ENCODE measurements at places on chromosomes 2 and 18.

DNA sequence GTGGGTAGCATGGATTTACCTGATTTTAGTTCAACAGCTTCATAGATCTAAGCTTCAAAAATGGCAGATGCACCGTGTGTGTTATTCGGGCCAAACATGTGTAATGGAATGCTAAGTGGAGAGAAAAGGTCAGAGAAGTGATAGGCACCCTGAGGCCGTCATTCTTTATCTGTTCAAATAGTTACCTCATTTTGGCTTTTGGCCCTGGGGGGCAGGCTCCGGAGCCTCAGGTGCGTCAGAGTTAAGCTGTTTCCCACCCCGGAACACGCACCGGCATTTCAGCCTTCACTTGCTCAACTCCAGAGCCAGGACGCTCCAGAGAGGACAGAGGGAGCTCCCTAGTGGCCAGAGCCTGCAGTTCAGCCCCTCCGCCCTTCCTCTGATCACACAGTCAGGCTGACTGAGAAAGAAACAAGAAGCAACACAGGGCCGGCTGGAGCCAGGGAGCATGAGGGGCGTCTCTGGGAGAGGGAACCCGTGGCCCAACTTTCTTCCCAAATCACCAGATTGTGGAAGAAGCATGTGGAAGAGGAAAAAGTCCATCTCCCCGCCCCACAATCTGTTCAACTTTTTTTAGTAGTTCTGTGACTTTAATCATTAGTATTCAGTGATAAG, 135.2 kb upstream of the EPC2 start:
- DNase-seq: peak; percentile 81

DNA sequence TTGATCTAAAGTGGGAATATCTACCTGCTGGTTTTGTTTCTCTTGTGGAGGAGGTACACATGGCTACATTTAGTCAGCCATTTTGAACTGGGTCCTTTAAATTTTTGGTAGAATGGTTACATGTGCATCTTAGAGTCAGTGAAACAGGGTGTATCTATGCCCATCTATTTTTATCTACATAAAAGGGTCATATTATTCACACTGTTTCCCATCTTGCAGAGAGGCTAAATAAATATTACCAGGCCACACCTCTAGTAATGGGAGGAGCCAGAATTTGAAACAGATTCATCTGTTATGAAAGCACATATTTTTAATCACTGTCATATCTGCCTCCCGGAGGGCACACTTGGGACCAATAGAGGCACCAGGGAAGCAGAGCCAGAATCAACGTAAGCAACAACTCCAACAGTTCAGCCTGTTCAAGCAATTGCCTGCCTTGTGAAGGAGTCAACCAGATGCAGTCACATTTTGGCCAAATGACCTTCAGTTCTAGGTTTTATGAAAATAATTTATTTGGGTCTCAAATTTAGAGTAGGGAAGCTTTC, 376.8 kb downstream of the TSN start:
- no peak for DNase-seq

DNA sequence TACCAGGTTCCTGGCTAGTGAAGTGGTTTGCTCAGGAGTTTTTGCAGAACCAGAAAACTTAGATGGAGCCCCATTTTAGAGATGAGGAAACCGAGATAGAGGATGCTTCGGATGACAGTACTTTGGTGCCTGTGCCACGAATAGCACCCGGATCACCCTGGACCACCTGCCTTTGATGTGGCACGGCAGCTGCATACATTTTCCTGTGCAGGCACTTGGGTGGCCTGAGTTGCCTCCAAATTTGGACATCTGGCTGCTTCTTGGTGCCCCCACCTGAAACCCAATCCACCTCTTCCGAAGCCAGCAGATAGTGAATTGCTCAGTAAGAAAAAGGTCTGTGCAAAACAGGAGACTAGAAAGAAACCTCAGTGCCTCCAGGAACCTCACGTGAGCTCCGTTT, 140.6 kb upstream of the ID2 start:
- no peak for DNase-seq

DNA sequence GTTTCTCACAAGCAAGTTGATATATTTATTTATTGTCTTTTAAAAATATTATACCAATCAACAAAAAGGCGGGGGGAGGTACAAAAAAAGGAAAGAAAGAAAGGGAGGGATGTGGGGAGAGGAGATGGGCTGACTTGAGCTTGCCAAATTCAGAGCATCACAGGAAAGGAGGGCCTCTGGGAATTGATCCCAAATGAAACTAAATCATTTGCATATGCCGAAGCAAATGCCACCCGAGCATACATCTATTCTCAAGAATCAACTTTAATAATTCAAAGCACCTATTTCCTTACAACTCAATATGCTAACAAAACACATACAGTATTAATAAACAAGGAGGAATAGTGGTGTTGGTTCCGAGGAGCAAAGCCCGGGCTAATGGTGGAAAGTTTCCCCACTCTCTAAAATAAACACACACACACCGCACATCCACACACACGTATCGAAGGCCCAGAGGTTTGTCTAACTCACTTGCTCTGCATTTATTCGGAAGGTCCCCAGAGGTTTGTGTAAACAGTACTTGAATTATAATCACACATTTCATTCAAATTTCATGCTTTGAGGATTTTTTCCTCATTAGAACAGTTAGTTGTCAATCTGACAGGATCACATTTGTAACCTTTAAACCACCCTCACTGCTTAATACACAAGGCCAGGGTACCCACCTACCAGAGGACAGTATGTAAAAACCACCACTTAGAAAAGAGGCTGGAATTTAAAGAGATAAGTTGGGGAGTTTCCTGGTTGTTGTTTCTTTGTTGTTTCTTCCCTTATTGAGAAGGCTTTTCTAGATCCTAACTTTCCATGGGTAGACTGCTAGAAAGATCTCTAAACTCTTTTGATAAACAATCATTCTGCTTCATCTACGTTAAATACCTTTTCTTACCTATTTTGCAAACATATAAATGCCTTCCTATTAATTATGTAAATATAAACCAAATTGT, 264.7 kb downstream of the TCF4 start:
- DNase-seq: peak; percentile 9

DNA sequence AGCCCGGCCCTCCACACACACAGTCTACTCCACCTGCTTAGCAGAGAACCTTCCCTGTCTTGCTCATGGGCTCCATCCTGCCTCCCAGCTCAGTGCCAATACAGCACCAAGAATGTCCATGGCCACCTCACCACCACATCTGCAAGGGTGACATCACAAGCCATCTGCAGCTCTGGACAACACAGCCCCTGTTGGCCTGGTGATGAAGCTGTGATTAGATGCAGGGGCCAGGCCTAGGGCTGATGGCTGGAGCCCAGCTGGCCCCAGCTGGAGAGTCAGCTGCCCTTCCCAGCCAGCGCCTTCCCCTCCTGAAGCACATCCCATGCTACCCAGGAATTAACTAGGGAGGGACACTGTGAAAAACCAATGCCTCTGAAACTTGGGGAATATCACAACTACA, 91.1 kb downstream of the TTC32 start:
- no peak for DNase-seq

DNA sequence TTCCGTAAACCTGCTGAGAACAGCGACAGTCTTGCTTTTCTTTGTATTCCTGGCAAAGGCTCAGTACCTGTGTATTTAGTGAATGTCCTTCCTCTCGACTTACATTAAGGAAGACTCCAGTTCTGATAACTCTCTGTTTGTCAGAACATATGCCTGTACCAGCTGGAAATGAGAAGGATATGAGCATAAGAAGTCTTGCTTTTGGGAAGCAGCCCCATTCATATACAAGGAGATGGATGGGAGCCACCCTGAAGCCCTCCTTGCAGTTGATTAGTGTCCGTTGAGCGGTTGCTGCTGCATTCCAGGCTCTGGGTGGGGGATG, 59.8 kb downstream of the SH3BP4 start:
- DNase-seq: no peak

GRCh38 chr18:3193331-3193730, 26.4 kb downstream of the MYOM1 start:
- DNase-seq: no peak

DNA sequence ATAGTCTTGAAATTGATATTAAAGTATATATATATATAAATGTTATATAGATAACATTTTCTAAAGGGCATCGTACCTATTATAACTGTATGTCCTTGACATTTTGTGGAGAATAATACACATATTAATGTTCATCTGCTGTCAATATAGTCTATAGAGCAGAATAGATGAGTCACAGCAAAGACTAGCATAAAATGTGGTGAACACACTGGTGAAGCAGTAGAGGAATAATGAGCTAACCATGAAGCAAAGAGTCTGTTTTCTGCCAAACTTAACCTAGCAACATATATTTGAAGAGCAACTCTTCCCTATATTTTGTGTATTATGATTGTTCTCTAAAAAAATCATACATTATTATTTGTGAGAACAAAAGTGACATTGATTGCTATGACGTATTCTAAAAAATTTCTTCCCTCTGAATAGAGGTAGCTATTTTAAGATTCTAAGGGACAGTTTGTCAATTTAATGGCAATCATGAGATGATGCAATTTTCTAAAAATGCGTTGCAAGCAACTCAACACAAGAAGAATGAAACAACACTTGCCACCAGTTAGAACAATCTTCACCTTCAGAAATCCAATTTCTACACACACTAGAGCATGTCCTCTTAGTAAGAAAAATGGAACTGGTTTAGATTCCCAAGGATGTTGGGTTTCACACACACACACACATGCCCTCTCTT, 22.0 kb downstream of the DOCK10 start:
- DNase-seq: no peak

- no peak for DNase-seq
Observed at GRCh38 chr2:73856214-73856613, 27.5 kb downstream of the STAMBP start.

GRCh38 chr2:58140508-58141072, 94.0 kb downstream of the VRK2 start:
- peak; percentile 10 for DNase-seq

DNA sequence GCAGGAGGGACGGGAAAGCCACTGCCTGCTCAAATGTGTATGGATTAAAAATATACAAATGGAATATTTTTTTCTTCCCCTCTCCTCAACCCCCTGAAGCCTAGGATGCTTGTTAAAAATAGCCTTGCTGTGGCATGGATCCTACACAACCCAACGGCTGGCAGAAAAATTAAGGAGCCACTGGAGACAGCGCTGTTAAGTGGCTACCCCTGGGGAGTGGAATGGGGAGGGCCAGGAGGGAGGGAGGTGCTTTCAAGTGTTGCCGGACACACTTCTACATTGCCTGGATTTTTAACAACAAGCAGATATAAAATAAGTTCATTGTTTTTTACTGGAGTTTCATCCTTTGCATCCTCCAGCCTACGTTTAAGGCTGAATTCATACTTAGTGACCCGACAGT, 66.6 kb downstream of the ZBTB7C start:
- DNase-seq: no peak

- no peak for DNase-seq
Observed at GRCh38 chr2:232476791-232477190, 10.8 kb downstream of the ECEL1 start.

DNA sequence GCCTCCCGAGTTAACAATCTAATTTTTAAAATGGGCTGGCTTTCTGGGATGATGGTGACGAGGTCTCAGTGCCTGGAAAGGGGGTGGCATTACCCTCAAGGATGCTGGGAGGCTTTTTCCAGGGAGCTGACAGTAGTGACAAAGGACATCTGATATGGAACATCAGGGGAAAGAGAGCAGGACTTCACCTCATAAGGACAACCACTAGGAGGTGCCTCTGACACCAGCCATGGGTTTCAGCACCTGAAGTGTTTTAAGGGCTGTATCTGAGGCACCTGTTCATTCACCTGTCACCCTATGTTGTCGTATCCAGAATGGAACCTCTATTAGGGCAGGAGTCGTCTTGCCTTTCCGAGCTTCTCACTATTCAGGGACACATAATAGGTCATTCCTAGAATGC, 10.8 kb downstream of the IL36B start:
- no peak for DNase-seq

DNA sequence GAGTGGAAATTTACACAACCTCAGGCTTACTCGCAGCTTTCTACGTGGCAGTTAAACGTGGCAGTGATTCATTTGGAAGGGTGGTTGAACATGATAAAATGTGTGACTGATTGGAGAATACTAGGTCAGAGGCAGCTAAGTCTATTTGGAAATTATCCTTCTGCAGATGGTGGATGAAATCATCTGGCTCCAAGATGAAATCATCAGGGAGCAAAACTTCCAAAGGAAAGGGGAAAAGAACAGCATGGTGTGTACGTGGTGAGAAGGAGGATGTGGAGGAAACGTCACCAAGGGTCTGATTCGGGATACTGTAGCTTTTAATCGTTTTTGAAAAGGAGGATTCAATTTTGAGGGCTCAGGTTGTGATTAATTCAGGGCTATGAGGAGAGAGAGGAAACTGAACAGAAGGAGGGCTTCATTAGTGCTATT, 47.9 kb downstream of the COL3A1 start:
- peak; percentile 70 for DNase-seq

- peak; percentile 34 for DNase-seq
Observed at GRCh38 chr2:67752969-67753368, 309.8 kb downstream of the C1D start.

DNA sequence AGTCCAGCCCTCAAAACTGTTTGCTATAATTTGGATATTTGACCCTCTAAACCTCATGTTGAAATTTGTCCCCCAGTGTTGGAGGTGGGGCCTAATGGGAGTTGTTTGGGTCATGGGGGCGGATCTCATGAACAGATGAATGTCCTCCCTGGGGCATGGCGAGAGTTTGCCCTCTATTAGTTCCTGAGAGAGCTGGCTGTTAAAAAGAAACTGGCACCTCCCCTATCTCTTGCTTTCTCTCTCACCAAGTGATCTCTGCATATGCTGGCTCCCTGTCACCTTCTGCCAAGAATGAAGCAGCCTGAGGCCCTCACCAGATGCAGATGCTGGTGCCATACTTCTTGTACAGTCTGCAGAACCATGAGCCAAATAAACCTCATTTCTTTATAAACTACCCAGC, 12.0 kb downstream of the LNPK start:
- no peak for DNase-seq

DNA sequence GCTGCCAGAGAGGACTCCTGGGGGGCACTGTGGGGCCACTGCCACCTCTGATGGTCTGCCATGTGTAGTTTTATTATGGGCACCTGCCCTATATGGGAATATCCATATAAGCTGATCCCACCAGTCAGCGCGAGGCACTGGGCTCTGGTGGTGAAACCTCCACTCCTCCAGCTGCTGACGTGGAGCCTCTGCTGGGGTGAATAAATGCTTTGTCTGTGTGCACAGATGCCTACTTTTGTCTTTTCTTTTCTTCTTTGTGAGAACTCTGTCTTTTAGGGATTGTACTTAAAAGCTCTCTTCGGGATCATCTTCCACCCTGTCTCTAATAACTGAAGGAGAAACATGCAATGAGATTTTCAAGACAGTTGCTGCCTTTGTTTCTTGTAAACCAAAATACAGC, 68.9 kb upstream of the NCK2 start:
- DNase-seq: no peak

GRCh38 chr2:240247868-240248720, 107.6 kb upstream of the OTOS start:
- peak; percentile 57 for DNase-seq

- peak; percentile 87 for DNase-seq
Observed at GRCh38 chr18:10453806-10454680, at the start of gene APCDD1. Gene APCDD1 (plus strand): TSS chr18:10454635. CDS start chr18:10454982, 347 bp downstream.

GRCh38 chr2:9753276-9753600, 90.0 kb upstream of the TAF1B start:
- peak; percentile 64 for DNase-seq
